ENCODE measurements at places on chromosomes 6 and 20.

GRCh38 chr6:5634525-5634924, 372.2 kb downstream of the NRN1 start:
- peak; percentile 52 for DNase-seq

GRCh38 chr6:44151348-44152108, 7.1 kb upstream of the CAPN11 start:
- DNase-seq = peak; percentile 58

DNA sequence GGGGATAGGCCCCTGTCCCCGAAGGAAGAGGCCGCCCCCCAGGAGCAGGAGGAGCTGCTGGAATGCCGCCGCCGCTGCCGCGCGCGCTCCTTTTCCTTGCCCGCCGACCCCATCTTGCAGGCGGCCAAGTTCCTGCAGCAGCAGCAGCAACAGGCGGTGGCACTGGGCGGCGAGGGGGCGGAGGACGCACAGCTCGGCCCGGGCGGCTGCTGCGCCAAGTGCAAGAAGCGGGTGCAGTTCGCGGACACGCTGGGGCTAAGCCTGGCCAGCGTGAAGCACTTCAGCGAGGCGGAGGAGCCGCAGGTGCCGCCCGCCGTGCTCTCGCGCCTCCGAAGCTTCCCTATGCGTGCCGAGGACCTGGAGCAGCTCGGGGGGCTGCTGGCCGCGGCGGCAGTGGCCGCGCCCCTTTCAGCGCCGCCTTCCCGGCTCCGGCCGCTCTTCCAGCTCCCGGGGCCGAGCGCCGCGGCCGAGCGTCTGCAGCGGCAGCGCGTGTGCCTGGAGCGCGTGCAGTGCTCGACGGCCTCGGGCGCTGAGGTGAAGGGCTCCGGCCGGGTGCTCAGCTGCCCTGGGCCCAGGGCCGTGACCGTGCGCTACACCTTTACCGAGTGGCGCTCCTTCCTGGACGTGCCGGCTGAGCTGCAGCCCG, 630 bp downstream of the PPP1R3G start:
- DNase-seq = peak; percentile 20

- no peak for DNase-seq
Observed at GRCh38 chr20:58416835-58417234, 27.8 kb downstream of the VAPB start.

GRCh38 chr6:132675749-132676148, 16.8 kb upstream of the TAAR1 start:
- DNase-seq = no peak

GRCh38 chr6:136016228-136017225, 165.0 kb downstream of the PDE7B start:
- DNase-seq = no peak

GRCh38 chr6:9140172-9140571, 704.8 kb upstream of the SLC35B3 start:
- DNase-seq = no peak

GRCh38 chr6:161636882-161637430, 363.1 kb upstream of the AGPAT4 start:
- DNase-seq = no peak

GRCh38 chr6:143015300-143015706, 45.4 kb upstream of the AIG1 start:
- no peak for DNase-seq

DNA sequence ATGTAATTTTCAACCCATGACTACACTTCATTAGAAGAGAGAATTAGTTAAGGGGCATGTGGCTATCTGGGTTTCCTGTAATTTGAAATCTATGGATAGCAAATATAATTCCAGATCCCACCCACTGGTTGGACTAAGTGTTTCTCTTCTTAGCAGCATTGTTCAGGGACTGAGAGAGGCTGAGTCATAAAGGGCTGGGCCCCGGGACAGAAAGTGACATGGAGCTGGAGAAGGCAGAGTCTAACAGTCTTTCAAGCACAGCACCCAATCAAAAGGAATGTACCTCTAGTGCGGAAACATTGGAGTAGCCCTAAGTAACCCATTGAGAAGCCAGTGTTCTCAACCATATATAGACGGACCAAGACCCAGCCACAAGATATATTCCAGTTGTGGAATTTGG, 363.9 kb downstream of the DHX35 start:
- DNase-seq = no peak

GRCh38 chr6:74482180-74482579, 723.7 kb downstream of the COL12A1 start:
- DNase-seq = no peak

- peak; percentile 99 for DNase-seq
Observed at GRCh38 chr6:152094992-152095592, 287.6 kb downstream of the ESR1 start.

- peak; percentile 99 for DNase-seq
Observed at GRCh38 chr20:49768204-49769047, 44.2 kb upstream of the SLC9A8 start.

DNA sequence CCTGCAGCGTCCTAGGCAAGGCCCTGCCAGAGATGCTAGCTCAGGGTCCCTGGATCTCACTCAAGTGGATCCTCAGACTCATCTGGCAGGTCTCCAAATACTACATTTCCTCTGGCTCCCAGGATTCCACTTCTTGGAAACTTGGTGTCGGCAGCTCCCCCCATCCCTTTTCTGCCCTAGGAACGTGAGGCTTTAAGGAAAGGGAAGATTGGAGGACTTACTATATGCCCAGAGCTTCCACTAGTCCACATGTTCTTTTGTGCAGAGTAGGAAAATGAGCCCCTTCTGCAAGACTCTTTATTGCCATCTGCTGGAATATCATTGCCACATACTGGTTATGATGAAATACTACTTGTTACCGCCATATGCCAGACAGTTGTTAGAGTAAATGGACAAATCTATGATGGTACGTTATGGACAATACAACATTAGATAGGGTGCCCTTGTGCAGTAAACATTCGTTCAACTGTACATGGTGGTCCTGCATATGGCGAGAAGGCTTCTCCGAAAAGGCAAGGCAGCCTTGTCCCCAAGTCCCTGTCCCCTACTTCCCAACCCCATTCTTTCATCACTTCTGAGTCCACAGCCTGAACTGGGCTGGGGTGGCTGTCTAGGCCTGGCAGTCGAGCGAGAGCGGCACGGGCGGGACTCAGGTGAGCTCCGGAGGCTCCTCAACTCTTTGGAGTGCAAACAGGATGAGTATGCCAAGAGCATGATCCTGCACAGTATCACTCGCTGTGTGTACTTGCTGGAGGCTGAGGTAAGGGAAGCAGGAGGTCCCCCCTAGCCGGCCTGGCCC, 780 bp downstream of the ARMC12 start:
- peak; percentile 86 for DNase-seq

GRCh38 chr6:105795913-105796517, 290.1 kb upstream of the PRDM1 start:
- DNase-seq = no peak

DNA sequence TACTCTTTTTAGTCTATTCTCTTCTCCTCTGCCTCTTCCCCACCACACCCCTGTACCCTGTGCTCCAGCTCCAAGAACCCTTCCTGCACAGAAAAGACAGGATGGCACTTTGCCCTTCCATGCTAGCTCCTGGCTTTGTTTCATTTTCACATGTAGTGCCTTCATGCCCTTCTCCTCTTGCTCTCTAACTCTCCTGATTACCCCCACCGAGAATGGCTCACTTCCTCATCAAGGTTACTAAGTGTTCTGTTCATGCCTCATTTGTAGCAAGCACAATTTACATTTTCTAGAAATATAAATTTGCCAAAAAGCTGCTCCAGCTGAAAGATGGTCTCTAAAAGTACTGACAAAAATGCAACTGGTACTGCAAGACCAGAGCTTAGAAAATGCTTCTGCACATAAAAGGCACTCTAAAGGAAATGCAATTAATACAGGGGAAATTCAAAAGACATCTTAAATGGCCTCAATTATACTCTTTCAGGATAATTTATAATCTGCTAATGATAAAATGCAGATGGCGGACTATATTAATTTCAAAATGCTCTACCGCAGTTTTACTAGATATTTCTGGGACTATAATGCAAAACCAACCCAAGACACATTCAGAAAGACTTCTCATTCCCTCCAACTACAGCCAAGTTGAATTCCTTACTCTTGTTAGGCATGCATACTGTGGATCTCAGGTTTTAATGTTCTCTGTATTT, 570.2 kb downstream of the PRKN start:
- DNase-seq = no peak

Data from amniotic epithelial cell (primary cell).